ENCODE measurements at places on chromosomes 12 and 14. TPM values are rescaled to one million over a fixed set of nuclear protein-coding genes. Genes with fewer than 3 reads are reported as not detected.

The ASCL1 gene
- total RNA-seq = 0.15 TPM

The MGP gene
- total RNA-seq = 464 TPM

- H3K27me3 ChIP-seq = no peaks in the 10 kb centered on the region
- no peaks in the 10 kb centered on the region for H3K36me3 ChIP-seq
- no peak for DNase-seq
- no peak overlapping the region for H3K27ac ChIP-seq
- H3K4me3 ChIP-seq = no peak overlapping the region
- no peaks in the 10 kb centered on the region for H3K4me1 ChIP-seq
Measured at GRCh38 chr12:128581321-128581761, 242.4 kb downstream of the SLC15A4 start.

DNA sequence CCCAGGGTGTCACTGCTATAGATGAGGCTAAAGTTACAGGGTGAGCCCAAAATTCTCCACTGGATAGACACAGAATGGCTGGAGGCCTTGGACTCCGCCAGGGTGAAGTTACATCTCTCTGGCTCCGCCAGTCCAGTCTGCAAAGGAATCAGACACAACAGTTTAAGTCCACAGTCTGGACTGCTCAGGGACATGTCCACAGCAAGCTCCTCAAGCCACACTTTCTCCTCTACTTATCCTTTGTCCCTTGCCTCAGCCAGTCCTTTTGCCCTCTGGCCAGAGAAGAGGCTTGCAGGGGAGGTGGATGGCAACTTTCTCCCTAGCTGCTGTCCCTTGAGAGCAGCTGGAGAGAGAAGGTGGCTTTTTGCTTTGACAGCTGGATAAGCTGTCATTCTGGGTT, 28.0 kb downstream of the PTPRB start:
- peaks cover 7% of the 10 kb centered on the region for H3K4me1 ChIP-seq
- DNase-seq = no peak
- H3K36me3 ChIP-seq = no peaks in the 10 kb centered on the region
- peak overlapping the region; percentile 57 for H3K4me3 ChIP-seq
- peaks cover 10% of the 10 kb centered on the region for H3K27me3 ChIP-seq

The PAWR gene
- total RNA-seq = 53.5 TPM

- no peaks in the 10 kb centered on the region for H3K27me3 ChIP-seq
- H3K4me3 ChIP-seq = no peak overlapping the region
- no peaks in the 10 kb centered on the region for H3K36me3 ChIP-seq
- DNase-seq = no peak
- H3K27ac ChIP-seq = no peak overlapping the region
Measured at GRCh38 chr12:91455321-91455720, 272.7 kb upstream of the DCN start.

- H3K27me3 ChIP-seq = no peaks in the 10 kb centered on the region
- H3K4me3 ChIP-seq = no peak overlapping the region
- no peak overlapping the region for H3K27ac ChIP-seq
- no peaks in the 10 kb centered on the region for H3K36me3 ChIP-seq
- DNase-seq = no peak
Measured at GRCh38 chr14:54177641-54178621, 218.9 kb upstream of the CDKN3 start.

The KRT71 gene
- total RNA-seq = not detected

DNA sequence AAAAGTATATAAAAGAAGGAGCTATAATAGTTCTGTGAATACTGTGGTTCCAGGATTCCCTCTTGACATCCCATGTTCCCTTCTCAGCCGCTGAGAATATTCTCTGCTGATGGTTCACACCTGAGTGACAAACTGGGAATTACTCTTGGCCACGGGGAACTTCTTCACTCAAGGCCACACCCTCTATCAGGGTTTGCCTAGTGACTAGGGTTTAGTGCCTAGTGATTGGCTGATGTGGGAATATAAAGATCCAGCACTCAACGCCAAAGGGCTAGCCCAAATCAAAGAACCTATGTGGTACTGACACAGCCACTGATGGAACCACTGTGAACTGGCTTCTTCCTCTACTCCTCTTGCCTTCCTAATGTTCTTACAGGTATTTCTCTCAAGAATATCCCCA, 248.4 kb downstream of the ASCL1 start:
- DNase-seq = no peak
- no peak overlapping the region for H3K27ac ChIP-seq

DNA sequence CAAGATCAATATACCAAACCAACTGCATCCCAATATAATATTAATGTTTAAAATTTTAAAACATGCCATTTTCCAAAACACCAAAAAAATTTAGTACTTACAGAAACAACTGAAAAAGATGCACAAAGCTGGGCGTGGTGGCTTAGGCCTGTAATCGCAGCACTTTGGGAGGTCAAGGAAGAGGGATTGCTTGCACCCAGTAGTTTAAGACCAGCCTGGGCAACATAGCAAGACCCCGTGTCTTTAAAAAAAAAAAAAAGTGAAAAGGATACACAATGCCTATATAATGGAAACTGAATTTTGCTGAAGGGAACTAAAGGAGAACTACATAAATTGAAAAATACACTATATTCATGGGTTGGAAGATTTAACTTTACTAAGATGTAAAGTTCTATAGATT, 149.5 kb downstream of the RMST start:
- no peaks in the 10 kb centered on the region for H3K4me1 ChIP-seq
- H3K27me3 ChIP-seq = no peaks in the 10 kb centered on the region
- H3K27ac ChIP-seq = no peak overlapping the region
- H3K36me3 ChIP-seq = no peaks in the 10 kb centered on the region

DNA sequence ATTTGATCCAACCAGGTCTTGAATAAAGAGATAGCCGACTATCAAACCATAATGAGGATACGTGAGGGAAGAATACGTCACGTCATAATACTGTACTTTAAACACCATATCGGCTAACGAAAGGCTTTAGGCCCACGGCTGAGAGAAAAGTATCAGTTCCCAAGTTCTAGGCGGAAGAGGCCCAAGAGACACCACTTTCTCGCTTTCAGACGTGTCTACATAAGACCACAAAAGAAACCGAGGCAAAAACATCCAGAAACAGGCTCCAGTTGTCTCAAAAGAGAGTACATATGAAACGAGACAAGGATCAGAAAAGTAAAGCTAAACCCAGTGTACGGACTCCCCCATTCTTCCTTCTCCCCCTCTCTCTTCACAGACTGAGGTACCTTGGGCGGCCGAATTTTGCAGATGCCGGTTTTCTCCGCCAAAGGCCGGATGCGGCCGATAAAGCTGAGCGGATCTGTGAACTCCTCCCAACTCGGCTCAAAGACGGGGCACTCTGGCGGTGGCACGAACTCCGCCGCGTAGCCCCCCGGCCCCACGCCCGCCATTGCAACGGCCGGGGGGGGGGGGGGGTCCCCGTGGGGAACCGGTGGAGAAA, 479 bp downstream of the KDM5A start:
- H3K4me1 ChIP-seq = peaks cover 44% of the 10 kb centered on the region
- H3K27ac ChIP-seq = peak overlapping the region; percentile 95
- DNase-seq = peak; percentile 55
- peak overlapping the region; percentile 92 for H3K4me3 ChIP-seq
- no peaks in the 10 kb centered on the region for H3K27me3 ChIP-seq
- peaks cover 21% of the 10 kb centered on the region for H3K36me3 ChIP-seq

The MYO1H gene
- 0.30 TPM for total RNA-seq

- DNase-seq = peak; percentile 58
- no peaks in the 10 kb centered on the region for H3K36me3 ChIP-seq
- peaks cover 24% of the 10 kb centered on the region for H3K4me1 ChIP-seq
- H3K4me3 ChIP-seq = no peak overlapping the region
- peak overlapping the region; percentile 37 for H3K27ac ChIP-seq
Measured at GRCh38 chr14:70753518-70753953, 55.8 kb downstream of the MAP3K9 start.

The ADAM21 gene
- 0.24 TPM for total RNA-seq

DNA sequence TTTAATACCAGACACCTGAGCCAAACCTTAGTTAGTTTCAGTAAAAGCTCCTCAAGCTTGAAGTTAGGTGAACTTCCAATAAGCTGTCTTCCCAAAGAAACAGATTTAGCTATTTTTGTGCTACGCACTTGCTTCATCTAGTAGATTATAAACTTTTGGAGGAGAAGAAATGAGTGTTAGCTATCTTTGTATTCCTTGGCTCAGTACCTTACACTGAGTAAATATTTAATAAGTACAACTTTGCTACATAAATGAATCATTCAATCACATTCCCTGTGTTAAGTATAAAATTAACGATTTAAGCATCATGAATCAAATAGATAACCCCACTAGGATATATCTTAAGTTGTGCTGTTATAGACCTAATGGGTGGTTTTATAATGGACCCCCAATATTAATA, 307.0 kb downstream of the PCNX1 start:
- no peak overlapping the region for H3K4me3 ChIP-seq
- no peaks in the 10 kb centered on the region for H3K36me3 ChIP-seq
- no peaks in the 10 kb centered on the region for H3K4me1 ChIP-seq

The MYF5 gene
- not detected for total RNA-seq

The RFX4 gene
- not detected for total RNA-seq

- no peaks in the 10 kb centered on the region for H3K27me3 ChIP-seq
- no peak overlapping the region for H3K27ac ChIP-seq
- no peak for DNase-seq
- H3K4me1 ChIP-seq = no peaks in the 10 kb centered on the region
- no peak overlapping the region for H3K4me3 ChIP-seq
- no peaks in the 10 kb centered on the region for H3K36me3 ChIP-seq
Measured at GRCh38 chr12:99282624-99283023, 364.9 kb upstream of the GARIN6 start.

- DNase-seq = no peak
- H3K27ac ChIP-seq = no peak overlapping the region
- no peaks in the 10 kb centered on the region for H3K27me3 ChIP-seq
- no peak overlapping the region for H3K4me3 ChIP-seq
- H3K4me1 ChIP-seq = no peaks in the 10 kb centered on the region
Measured at GRCh38 chr12:56413392-56413791, 35.8 kb downstream of the TIMELESS start.

- H3K27ac ChIP-seq = no peak overlapping the region
- no peak for DNase-seq
- no peak overlapping the region for H3K4me3 ChIP-seq
Measured at GRCh38 chr12:20003252-20003651, 365.1 kb upstream of the PDE3A start.

The MSI1 gene
- total RNA-seq = 0.44 TPM

DNA sequence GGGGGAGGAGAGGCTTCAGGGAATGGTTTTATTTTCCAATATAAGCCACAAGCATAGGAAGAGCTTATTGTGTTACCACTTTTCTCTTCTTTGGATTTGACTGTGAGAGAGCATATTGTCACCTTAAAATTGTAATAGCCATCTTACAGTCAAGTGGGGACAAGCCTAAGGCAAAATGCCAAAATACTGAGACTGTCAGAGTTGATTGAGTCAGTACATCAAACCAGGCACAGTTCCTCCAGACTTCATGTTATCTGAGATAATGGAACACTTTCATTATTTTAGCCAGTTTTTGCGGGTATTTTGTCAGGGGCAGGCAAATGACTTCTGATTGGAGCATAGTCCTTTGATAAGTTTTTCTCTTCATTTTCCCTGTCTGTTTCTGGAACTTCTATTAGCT, 19.5 kb upstream of the NUBPL start:
- no peaks in the 10 kb centered on the region for H3K36me3 ChIP-seq
- peaks cover 4% of the 10 kb centered on the region for H3K27me3 ChIP-seq
- no peaks in the 10 kb centered on the region for H3K4me1 ChIP-seq

- no peak overlapping the region for H3K27ac ChIP-seq
- H3K4me1 ChIP-seq = no peaks in the 10 kb centered on the region
- DNase-seq = no peak
Measured at GRCh38 chr14:99258876-99259726, 12.9 kb downstream of the BCL11B start.

The SOCS2 gene
- total RNA-seq = 20.0 TPM

The FITM1 gene
- 0.97 TPM for total RNA-seq

The PLBD1 gene
- total RNA-seq = 106 TPM

GRCh38 chr12:2800046-2800570, 5.3 kb downstream of the FKBP4 start:
- H3K36me3 ChIP-seq = peaks cover 80% of the 10 kb centered on the region
- H3K4me3 ChIP-seq = no peak overlapping the region
- peaks cover 22% of the 10 kb centered on the region for H3K4me1 ChIP-seq
- DNase-seq = no peak
- no peak overlapping the region for H3K27ac ChIP-seq
- no peaks in the 10 kb centered on the region for H3K27me3 ChIP-seq

GRCh38 chr14:100306101-100306997, at the start of gene SLC25A29:
Gene SLC25A29, minus strand, starts transcription at chr14:100306444. Its CDS starts 212 bp downstream, at chr14:100306232.
- no peaks in the 10 kb centered on the region for H3K27me3 ChIP-seq
- H3K4me1 ChIP-seq = peaks cover 54% of the 10 kb centered on the region
- H3K36me3 ChIP-seq = no peaks in the 10 kb centered on the region
- DNase-seq = peak; percentile 93
- peak within 1 kb of the TSS; percentile 94 for H3K4me3 ChIP-seq

DNA sequence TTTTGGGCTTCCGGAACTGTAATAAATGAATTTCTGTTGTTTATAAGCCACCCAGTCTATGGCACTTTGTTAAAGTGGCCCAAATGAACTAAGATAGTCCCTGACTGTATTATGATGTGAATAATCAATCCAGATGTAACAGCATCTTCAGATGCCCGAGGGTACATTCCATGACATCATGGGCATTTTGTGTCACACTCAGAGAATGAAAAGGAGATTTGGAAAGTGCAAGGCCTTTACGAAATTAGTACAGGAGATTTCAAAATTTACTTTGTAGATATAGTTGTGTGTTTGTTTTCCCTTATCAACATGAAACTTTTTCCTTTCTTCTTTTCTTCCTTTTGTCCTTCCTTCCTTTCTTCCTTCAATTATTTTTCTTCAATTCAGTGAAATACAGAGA, 54.2 kb upstream of the AMIGO2 start:
- H3K27me3 ChIP-seq = no peaks in the 10 kb centered on the region
- no peaks in the 10 kb centered on the region for H3K36me3 ChIP-seq
- H3K4me1 ChIP-seq = no peaks in the 10 kb centered on the region

The EXOC3L4 gene
- total RNA-seq = 3.6 TPM

The TAS2R50 gene
- total RNA-seq = 0.50 TPM

The GUCY2C gene
- total RNA-seq = not detected

The NKX2-1 gene
- total RNA-seq = 180 TPM

DNA sequence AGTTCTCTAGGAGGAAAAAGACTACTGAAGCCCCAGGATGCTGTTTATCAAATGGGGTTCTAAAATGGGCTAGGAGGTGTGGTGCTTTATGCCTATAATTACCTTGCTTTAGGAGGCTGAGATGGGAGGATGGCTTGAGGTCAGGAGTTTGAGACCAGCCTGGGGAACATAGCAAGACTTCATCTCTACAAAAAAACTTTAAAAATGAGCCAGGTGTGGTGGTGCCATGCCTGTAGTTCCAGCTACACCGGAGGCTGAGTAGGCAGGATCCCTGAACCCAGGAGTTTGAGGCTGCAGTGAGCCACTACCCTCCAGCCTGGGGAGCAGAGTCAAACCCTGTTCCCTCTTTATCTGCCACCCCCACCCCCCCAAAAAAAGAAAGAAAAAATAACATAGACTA, 23.3 kb upstream of the SLC2A3 start:
- DNase-seq = no peak
- no peak overlapping the region for H3K4me3 ChIP-seq
- H3K27ac ChIP-seq = peak overlapping the region; percentile 63
- no peaks in the 10 kb centered on the region for H3K36me3 ChIP-seq
- H3K4me1 ChIP-seq = peaks cover 24% of the 10 kb centered on the region
- no peaks in the 10 kb centered on the region for H3K27me3 ChIP-seq

GRCh38 chr14:81633496-81633895, 99.8 kb upstream of the SEL1L start:
- H3K4me3 ChIP-seq = no peak overlapping the region
- no peaks in the 10 kb centered on the region for H3K27me3 ChIP-seq
- no peaks in the 10 kb centered on the region for H3K4me1 ChIP-seq
- H3K27ac ChIP-seq = no peak overlapping the region
- H3K36me3 ChIP-seq = no peaks in the 10 kb centered on the region

The TDP1 gene
- total RNA-seq = 9.6 TPM
